Erythroblast (primary cell): ENCODE measurements at places on chromosomes 5 and 9.
A peak's percentile ranks its signal among the peaks of the same experiment; 100 is the strongest.

DNA sequence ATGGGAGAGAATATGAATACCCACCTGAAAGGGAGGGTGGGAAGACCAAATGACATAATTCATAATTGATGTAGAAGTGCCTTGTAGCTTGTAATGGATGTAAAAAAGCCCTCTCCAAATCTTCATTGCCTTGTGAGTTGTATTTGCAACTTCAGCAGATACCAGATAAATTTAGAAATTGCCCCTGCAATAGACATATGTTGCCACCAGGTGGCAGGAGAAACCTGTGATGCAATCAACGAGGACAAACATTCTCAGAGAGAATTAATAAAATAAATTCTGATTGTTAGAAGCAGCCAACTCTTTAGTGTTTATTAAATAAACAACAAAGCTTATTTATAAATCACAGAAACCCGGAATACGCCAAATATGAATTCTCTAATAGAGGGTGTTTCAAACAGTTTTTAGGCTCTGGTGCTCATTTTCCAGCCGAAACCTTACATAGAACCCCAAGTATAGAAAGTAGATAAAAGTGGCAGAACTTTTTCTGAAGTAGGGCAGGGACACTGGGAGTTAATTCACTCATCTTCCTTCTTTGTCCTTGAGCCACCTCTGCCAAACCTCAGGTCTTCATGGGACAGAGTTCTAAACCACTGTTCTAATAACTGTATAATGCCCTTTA lies 147.8 kb downstream of the TMEM38B start:
- peak; percentile 57 for DNase-seq

GRCh38 chr5:81305785-81306184 lies 4.4 kb downstream of the ZCCHC9 start:
- no peak for DNase-seq

- DNase-seq = no peak
Observed at GRCh38 chr5:57804007-57804444, 321.4 kb upstream of the ACTBL2 start.

GRCh38 chr9:112112941-112113681 lies 62.0 kb downstream of the SUSD1 start:
- DNase-seq = no peak

GRCh38 chr5:1325870-1326531 lies 18.9 kb downstream of the CLPTM1L start:
- DNase-seq = no peak

GRCh38 chr9:34744295-34745221 lies 34.6 kb upstream of the CCL21 start:
- no peak for DNase-seq

DNA sequence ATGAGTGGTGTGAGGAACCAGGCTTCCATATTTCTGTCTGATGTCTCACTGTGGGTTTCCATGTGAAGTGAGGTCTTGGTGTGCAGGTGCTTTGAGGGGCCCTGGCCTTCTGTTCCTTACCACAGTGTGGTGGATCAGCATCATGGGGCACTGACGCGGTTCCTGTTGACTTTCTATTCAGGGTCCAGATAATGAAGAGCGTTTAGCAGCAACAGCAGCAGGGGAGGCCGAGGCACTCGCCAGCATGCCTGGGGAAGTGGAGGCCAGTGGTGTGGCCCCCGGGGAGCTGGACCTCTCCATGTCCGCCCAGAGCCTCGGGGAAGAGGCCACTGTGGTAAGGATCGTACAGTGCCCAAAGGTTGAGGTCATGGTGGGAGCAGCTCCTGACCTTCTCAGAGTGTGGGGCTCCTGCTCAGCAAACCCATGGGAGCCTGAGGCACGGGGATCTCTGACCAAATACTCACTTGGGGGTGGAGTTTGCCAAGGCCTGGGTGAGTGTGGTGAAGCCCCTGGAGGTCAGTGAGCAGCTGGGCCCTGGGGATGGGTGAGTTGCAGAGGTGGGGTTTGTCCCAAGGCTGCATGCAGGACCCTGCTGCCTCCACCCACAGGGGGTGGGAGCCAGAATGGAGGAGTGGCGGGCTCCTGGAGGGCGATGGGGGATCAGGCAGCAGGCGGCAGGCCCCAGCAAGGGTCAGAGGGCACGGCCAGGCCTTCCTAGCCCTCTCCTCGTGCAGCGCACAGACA lies 61.2 kb downstream of the COL15A1 start:
- DNase-seq = no peak

DNA sequence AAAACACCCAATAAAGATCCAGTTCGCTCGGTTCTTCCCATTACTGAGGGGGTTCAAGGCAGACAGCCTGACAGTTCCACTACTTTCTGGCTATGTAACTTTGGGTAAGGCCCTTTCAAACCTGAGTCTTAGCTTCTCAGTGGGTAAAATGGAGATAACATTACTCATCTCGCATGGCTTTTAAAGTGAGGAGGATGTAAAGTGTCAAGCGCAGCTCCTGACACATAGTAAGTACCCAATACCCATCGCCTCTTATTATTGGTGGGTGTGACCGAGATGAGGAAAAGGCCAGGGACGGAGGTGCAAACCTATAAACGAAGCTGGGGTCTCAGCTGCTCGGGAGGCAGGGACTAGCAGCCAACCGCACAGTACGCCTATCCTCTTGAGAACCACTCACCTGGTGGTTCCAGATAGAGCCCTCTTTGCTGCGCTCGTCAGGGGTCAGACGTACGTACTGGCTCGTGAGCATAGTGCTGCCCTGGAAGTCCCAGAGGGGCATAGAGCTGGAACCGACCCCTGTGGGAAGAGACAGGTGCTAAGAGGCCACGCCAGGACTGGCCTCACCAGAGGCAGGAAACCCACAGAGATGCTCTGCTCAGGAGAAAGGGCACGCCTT lies 584 bp downstream of the LMAN2 start:
- no peak for DNase-seq

GRCh38 chr5:176787676-176788075 lies 22.7 kb upstream of the UNC5A start:
- no peak for DNase-seq

- DNase-seq = no peak
Observed at GRCh38 chr9:75198436-75198835, 110.1 kb downstream of the OSTF1 start.

- no peak for DNase-seq
Observed at GRCh38 chr5:138985683-138986082, 110.5 kb upstream of the LRRTM2 start.

DNA sequence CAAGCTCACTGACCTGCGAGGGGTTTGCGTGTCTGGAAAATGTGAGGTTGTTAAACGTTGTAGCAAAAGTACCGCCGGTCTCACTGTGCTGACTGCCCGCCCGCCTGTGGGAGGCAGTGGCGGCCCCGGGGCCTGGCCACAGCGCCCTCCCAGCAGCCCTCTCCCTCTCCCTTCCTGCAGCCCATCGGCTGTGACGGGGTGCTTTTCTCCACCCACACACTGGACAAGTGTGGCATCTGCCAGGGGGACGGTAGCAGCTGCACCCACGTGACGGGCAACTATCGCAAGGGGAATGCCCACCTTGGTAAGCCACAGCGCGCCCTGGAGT lies 6.2 kb downstream of the ADAMTSL2 start:
- DNase-seq = no peak

DNA sequence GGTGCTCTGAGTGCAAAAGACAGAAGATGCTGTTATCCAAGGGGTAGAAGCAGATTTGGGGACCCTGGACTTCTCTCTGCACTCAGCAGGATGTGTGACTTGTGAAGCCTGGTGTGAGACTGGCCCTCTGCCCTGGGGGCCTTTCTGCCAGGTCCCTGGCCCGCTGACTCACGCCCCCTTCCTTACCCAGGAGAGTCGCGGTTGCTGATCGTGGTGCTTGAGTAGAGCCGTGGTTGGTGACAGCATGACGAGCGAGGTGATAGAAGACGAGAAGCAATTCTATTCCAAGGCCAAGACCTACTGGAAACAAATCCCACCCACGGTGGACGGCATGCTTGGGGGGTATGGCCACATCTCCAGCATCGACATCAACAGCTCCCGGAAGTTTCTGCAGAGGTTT lies 6.5 kb downstream of the NTMT1 start:
- no peak for DNase-seq

- DNase-seq = no peak
Observed at GRCh38 chr5:140664030-140664358, 710 bp upstream of the WDR55 start.

GRCh38 chr5:57435701-57436134 lies 46.9 kb downstream of the ACTBL2 start:
- DNase-seq = no peak

GRCh38 chr5:16987776-16988175 lies 51.7 kb upstream of the MYO10 start:
- no peak for DNase-seq

DNA sequence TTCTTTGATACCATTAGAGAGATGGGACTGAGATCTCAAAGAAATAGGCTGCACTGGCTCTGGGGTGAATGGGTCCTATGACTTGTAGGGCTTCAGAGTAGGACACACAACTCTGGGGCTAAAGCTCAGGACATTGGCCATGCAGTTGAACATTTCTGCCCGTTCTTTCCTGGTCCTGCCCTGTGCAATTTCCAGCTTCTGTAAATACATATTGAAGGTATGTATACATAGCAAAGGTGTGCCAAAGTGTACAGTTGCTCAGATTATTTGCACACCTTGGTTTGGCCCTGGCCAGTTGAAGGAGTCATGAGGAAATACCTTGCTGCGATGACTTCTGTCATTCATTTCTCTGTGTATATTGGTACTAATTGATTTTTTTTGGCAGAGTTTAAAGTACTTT lies 52.8 kb upstream of the TAF11L2 start:
- DNase-seq = no peak

DNA sequence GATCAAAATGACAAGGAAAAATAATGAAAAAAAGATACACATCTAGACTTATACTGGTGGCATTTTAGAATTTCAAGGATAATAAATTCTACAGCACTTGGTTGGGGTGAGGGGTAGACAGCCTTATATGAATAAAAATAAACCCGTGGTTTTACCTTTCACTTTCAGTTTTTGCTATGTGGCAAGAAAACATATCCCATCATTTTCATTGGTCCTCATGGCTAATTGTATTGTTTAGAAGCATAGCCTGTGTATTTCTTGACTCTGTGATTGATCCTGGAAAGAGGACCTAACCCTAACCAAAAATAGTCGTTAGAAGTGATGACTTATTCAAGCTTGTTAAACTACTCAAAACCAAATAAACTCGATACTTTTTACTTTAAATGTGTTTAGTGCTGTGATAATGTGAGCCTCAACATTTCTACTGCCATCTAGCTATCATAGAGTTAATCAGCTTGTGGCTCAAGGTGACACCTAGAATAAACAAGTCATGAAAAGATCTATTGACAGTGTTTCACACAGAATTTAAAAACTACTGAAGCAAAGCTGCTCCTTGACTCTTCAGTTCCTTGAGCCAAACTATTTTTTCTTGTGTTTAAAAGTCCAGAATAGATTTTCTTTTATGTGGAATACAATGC lies 153.3 kb upstream of the IZUMO3 start:
- DNase-seq = no peak

- no peak for DNase-seq
Observed at GRCh38 chr9:137300567-137301080, 1.4 kb downstream of the NRARP start.

GRCh38 chr9:114722081-114722621 lies 40.2 kb upstream of the TEX48 start:
- DNase-seq = no peak

GRCh38 chr9:115850548-115851304 lies 302.9 kb upstream of the PAPPA start:
- DNase-seq = no peak

DNA sequence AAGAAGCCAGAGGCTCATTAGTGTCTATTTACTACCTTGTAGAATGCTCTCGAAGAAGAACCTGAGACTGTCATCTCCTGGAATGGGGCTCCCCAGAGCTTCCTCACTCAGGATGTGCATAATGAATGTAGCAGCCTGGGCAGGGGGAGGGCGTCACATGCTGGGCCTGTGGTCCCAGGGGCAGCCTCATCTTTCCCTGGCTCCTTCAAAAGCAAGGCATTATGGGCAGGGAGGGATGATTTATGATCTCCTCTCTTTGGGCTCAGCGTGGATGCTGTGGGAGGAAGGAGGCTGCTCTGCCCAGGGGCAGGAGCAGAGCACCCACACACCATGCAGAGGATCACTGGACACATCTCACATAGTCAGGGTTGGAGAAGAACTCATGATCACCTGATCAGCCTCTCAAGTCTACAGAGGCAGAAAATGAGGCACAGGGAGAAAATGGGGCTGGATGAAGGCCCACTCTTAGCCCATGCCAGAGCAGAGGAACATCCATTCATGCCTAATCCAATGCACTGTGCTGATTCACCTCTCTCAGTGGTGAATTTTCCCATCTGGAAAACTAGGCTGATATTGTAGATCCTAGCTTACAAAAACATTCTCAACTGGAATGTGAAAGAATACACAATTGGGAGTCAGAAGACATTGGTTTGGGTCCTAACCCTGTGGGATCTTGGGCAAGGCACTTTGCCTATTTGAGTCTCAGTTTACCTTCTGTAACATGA lies 173.7 kb downstream of the CARTPT start:
- DNase-seq = no peak

DNA sequence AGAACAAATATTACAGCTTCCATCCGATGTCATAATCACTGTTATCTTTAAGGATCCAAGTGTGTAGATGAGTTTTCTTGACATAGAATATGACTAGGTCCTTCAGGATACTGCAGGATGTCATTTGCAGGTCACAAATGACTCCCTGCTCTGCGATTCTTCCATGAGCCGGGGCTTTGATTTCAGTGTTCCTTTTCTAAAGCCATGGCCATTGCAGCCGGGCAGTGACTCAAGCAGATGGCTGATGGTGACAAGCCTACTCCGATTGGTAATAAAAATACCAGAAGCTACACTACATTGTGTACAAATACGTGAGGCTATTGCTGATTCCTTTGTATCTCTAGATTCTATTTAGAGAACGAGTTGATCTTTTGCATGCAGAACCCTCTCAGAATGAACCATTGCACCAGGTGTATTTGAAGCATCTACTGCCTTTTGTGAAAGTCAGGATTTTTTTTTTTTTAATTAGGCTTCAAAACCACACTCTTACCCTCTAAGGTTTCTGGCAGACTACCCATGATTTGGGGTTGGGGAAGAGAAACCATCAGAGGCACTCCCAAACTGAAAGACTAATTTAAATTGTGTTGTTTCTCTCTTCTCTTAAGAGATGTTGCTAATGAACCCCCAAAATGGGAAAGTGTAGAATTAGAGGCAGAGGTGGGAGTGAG lies 271.0 kb upstream of the ADRA1B start:
- DNase-seq = no peak

- no peak for DNase-seq
Observed at GRCh38 chr5:172973931-172974330, 9.6 kb upstream of the ATP6V0E1 start.

DNA sequence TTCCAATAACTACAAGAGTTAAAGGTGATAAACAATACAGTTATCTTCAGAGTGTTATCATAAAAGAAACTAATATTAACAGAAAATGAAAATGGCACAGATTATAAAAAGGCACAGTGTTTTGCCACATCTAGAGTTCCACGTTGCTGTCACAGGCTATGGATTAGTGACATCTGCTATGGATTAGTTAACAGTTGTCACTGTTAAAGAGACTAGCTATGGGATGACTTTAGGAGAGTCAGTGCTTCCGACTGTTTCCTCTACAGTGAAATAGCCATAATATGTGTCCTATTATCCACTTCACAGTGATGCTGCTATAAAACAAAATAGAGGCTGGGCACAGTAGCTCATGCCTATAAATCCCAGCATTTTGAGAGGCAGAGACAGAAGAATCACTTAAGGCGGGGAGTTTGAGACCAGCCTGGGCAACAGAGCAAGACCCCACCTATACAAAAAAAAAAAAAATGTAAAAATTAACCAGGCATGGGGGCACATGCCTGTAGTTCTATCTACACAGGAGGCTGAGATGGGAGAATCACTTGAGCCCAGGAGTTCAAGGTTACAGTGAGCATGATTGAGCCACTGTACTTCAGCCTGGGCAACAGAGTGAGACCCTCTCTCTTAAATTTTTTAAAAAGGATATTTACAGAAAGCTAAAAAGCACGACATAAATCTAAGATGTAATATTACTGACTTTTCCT lies 19.7 kb downstream of the MAPKAP1 start:
- DNase-seq = no peak
